Activated gamma-delta T cell treated with anti-CD3 and anti-CD28 coated beads, Interleukin-2, amount 50 U/mL, for 16 hours (primary cell): ENCODE measurements at places on chromosomes 16 and 17.

DNA sequence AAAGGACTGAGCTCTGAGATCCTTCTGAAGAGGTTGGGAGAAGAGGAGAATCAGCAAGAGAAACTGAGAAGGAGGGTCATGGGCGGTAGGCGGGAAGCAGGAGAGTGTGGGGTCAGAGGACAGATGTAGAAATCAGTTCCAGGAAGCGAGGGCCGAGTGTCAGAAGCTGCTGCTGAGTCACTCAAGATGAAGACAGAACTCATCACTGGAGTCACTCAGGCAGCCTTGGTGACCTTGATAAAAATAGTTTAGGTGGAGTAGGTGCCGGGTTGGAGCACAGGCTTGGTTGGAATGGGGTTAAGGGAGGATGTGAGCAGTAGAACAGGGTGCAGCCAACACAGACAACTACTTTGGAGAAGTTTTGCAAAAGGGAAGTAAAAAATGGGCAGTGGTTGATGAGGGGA, 6.1 kb upstream of the ITGAM start:
- DNase-seq = no peak

DNA sequence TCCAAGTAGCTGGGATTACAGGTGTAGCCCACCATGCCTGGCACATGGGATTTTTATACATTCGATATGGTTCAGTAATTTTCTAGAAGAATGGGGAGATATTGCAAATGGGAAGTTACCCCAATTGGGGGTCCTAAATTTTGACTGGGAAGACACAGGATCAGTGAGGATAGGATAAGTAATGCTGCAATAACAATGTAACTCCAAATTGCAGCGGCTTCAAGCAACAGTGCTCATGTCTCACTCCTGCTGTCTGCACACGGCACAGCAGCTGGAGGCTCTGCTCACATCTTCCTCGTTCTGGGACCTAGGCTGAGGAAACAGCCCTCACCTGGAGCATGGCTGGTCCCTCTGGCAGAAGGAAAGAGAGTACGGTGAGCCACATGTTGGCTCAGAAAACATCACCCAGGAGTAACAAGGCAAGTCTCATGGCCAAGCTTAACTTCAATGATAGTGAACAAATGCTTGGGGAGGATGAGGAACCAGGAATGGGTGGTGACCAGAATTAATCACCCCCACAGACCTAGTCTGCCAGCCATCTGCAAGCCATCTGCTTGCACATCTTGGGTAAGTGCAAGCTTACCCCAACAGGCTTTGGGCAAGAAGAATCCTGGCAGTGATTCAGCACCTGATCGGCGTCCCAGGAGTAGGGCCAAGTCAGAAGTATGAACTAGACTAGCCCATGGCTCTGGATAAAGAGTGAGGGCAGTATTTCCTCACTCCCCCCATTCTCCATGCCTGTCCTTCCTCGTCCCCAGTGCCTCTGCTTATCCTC, 229.2 kb downstream of the COPRS start:
- DNase-seq = no peak

GRCh38 chr16:51759329-51759728, 608.3 kb upstream of the SALL1 start:
- no peak for DNase-seq

GRCh38 chr17:82014971-82015310, 7.7 kb downstream of the CENPX start:
- DNase-seq = no peak

DNA sequence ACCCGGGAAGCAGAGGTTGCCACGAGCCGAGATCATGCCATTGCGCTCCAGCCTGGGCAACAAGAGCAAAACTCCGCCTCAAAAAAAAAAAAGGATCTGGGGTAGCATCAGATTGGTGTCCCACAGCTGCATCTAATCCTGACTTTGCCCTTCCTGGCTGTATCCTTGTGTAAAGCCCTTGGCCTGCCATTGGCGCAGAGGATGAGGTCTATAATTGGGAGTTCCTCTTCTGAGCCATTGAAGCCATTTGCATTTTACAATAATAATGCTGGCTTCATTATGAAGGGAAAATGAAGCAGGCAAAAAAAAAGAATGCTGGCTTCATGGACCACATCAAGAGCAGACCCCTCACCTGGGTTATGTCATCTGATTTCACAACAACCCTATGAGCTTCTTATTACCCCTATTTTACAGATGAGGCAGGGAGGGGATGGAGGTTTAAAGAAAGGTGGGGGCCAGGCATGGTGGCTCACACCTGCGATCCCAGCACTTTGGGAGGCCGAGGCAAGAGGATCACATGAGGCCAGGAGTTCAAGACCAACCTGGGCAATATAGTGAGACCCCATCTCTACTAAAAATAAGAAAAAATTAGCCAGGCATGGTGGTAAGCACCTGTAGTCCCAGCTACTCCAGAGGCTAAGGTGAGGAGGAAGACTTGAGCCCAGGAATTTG, 1.2 kb upstream of the LITAFD start:
- DNase-seq = no peak

DNA sequence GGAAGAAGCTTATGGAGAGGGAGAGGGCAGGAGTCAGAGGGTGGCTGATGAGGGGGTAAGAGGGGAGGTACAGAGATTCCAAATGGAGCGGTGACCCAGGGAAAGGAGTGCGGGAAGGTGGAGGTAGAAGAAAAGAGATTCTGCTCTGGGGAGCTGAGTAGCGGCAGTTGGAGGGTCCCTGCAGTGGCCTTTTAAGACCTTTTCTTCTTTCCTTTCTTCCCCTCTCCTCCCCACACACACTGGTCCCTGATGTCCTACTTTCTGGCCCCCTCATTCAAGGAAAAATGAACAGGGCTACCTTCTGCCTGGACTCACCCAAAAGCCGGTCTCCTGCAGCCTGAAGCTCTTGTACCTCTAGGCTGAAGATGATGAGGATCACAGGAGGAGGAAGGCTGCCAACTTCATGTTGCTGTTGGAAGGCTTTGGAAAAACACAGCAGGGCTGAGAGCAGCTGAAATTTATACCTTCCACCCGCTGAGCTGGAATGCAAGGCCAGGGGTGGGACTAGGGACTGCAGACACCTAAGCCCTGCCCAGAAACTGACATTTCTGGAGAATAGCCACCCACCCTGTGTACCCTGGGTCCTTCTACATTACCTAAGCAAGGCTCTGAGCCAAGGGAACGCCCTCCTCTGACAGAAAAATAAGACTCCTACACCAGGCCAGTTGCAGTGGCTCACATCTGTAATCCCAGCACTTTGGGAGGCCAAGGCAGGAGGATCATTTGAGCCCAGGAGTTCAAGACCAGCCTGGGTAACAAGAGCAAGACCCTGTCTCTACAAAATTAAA, 9.4 kb upstream of the HEATR6 start:
- no peak for DNase-seq

- no peak for DNase-seq
These were observed 24.4 kb upstream of the NOS2 start for GRCh38 chr17:27824745-27825144.

DNA sequence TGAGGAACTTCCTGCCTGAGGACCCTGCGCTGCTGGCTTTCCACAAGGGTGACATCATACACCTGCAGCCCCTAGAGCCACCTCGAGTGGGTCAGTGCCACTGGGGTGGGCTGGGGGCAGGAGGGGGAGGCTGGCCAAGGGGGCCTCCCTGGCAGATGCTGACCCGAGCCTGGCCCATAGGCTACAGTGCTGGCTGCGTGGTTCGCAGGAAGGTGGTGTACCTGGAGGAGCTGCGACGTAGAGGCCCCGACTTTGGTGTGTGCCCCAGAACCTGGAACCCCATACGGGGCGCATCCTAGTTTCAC, 26.7 kb upstream of the ALKBH5 start:
- no peak for DNase-seq

DNA sequence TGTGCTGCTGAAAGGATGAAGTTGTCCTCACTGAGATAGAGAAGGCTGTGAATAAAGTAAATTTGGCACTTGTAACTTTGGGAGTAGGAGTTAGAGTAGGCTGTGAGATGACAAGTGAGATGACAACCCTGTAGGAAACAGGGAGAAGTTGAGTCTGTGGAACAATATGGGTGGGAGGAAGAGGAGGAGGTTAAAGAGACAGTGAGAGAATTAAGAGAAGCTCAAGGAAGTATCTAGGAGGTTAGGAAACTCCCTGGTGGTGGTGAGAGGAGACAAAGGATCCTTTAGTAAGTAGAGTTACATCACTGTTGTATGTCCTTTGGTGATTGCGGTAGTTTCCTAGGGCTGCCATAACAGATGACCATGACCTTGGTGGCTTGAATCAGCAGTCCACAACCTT, 10.7 kb upstream of the HSD17B2 start:
- no peak for DNase-seq

DNA sequence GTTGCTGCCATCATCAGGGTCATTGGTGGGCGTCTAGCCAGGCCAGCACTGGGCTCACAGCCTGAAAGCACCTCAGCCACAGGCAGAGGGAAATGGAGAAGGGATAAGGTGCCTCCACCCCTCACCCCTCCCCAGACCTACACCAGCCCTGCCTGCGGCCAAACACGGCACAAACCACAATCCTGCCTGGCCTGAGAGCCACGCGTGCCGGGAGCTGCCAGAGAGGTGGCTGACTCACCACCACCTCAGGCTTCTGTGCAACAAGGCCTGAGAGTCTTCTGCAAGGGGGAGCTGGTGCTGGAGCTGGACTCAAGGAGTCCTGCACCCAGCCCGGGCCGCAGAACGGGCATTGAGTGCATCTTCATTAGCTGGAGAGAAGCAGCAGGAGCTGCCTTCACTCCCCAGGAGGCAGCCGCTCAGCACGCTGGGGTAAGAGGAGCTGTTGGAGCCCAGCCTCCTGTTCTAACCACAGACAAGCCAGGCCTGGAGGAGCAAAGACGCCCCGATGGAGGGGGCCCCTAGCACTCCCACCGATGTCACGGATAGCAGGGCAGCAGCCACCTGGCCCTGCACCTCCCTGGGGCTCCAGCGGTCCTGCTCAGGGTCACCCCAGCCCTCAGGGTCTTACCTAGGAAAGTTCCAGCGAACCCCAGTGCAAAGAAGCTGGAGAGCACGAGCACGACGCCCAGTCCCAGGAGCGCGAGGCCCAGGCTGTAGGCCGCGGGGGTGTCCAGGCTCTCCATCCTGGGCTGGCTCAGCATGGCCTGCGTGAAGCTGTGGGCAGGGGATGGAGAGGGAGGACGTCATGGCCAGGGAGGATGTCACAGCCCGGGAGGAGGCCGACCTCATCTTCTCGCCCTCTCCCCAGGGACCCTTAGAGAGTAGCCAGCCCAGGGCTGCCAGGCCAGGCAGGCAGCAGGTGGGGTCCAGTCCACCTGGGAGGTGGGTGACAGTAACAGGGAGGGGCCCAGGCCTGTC, 16.0 kb upstream of the RASD1 start:
- no peak for DNase-seq

DNA sequence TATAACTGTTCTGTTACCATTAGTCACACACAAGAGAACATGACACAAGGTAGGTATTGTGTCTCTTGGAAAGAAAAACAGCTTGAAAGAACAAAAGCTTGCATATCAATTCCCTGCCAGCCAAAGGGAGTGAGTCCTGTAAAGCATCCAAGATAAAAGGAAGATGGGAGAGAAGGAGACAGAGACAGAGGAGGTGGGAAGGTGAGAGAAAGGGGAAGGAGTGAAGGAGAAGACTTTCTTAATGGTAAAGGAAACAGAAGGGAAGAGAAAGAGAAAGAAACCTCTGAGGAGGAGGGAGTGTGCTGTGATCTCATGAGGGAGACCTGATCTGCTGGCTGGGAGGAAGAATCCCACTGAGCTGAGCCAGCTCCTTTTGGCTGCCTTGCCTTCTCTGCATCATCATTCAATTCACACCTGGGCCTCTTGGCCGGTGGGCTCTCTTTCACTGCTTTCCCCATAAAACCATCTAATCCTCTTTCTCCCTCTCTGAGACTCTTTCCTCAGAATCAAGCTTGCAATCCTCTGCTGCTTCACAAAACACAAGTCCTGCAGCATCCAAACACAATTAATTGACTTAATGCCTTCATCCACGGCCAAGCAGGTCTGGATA, 271.6 kb downstream of the ABCC12 start:
- DNase-seq = no peak

GRCh38 chr16:72657791-72658190, 390.1 kb downstream of the ZFHX3 start:
- no peak for DNase-seq

GRCh38 chr17:18040261-18040858, 1.2 kb downstream of the GID4 start:
- DNase-seq = no peak

GRCh38 chr16:17469741-17470181, 999 bp downstream of the XYLT1 start:
- no peak for DNase-seq

- DNase-seq = no peak
These were observed 15.1 kb upstream of the ATP6V0C start for GRCh38 chr16:2498531-2499253.

GRCh38 chr17:76053246-76054111, 18.8 kb downstream of the SRP68 start:
- DNase-seq = no peak

DNA sequence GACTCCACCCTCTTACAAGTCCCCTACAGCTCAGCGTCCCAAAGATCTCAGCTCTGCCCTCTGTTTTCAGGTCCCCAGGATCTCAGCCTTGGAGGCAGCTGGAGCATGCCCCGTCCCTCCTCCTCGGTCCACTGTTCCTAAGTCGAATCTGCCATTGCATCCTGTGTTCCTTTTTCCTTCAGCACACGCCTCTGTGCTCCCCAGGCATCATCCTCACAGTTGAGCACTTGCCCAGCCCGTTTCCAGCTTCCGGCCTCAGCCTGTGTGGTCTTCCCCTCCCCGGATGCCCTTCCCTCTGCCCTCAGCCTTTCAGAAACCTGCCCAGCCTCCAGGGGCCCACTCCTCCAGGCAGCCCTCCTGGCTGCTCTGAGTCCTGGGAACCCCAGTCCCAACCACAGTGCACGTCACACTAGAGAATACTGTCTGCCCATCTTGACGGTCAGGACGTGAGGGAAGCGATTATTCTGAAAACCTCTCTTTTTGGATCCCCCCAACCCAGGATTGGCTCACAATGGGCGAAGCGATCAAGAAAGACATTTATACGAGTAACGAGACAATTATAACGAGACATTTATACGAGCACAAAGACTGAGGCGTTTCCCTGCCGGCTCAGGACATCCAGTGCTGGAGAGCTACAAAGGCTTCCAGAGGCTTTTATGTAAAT, 41.4 kb downstream of the RPH3AL start:
- DNase-seq = no peak

DNA sequence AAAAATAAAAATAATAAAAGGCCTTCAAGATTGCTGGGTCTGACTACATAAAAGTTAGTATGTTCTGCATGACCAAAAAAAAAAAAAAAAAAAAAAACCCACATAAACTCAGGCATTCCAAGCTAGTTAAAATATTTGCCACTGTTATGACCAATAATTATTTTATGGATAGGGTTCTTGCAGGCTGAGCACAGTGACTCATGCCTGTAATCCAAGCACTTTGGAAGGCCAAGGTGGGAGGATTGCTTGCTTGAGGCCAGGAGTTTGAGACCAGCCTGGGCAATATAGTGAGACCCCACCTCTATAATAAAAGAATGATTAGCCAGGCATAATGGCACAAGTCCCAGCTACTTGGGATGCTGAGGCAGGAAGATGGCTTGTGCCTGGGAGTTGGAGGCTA, 8.1 kb downstream of the SCNN1B start:
- no peak for DNase-seq

- peak; percentile 51 for DNase-seq
These were observed 30.5 kb downstream of the SMPD3 start for GRCh38 chr16:68417711-68418301.

- no peak for DNase-seq
These were observed 204.5 kb upstream of the ZFHX3 start for GRCh38 chr16:73252446-73252845.
